ENCODE measurements at places on chromosomes 3 and 15.

DNA sequence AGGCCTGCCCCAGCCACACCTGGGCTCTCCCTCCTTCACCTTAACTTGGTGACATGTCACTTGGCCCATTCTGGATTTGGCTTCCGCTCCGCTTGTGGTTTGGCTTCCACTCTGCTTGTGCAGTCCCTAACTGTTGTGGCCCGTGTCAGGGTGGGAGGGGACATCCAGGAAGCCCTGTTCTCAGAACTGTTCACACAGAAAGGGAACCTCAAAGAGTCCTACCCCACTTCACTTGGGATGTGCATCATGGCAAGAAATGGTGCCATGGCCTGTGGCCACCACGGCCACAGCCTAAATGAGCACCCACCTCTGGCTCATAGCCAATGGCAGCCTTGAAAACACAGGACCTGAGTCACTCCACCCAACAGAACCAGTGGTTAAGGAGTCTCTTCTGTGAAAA, 63.4 kb downstream of the CYP19A1 start:
- no peak for DNase-seq

GRCh38 chr15:45448066-45448915, 69.9 kb upstream of the GATM start:
- no peak for DNase-seq

GRCh38 chr15:56984681-56985481, 66.4 kb downstream of the TCF12 start:
- peak; percentile 62 for DNase-seq

GRCh38 chr15:87416591-87417257, 839.8 kb downstream of the NTRK3 start:
- DNase-seq, result no peak

- DNase-seq, result no peak
These were observed 193.0 kb downstream of the GREM1 start for GRCh38 chr15:32910839-32911238.

DNA sequence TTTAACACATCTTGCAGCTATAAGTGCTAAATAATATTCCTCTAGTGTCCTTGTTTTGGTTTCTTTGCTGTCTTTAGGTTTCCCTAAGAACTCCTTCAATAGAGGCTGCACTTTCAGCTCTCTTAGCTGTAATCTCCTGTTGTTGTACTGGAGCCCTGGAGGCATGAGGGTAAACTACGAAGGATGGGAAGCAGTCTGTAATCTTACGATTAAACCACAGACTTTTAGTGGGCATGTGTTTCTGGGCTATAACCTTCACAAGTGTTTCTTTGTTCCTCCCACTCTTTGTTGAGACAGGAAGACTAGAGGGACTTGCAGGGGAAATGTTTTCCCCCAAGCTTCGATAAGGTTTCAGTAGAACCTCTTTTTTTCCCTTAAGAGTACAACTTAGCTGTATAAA, 1058.1 kb downstream of the NSUN3 start:
- no peak for DNase-seq
